Ascending aorta (tissue), 2 donors: ENCODE measurements at places on chromosomes 1 and 21. TPM values are rescaled to one million over a fixed set of nuclear protein-coding genes. Genes with fewer than 3 reads are reported as not detected.

DNA sequence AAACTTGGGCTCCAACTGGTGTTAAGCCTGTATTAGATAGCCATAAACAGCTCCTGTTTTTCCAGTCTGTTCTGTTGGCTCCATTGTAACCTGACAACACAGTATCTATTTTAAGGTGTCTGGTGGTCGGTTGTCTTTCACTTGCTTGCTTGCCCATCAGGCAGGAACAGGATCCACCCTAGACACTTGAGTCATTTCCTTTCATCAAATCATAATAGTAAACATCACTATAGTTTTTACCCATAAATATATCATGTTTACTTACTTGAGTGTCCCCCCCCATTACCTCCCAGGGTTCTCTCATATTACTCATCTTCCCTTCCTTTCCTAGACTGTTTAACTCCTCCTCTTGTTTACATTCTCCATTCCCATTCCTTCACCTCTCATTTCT is 2.9 kb downstream of the DDI2 start:
- H3K4me1 ChIP-seq: peaks cover 18% of the 10 kb centered on the region
- DNase-seq: no peak
- H3K27me3 ChIP-seq: no peaks in the 10 kb centered on the region

Gene GREM2
- total RNA-seq: not detected

Gene KPRP
- not detected for total RNA-seq

GRCh38 chr1:208142590-208143382 is 101.4 kb downstream of the PLXNA2 start:
- H3K27me3 ChIP-seq: no peaks in the 10 kb centered on the region
- H3K4me3 ChIP-seq: no peak overlapping the region
- no peaks in the 10 kb centered on the region for H3K36me3 ChIP-seq
- H3K4me1 ChIP-seq: peaks cover 13% of the 10 kb centered on the region
- peak overlapping the region; percentile 41 for H3K27ac ChIP-seq

Gene SPAG17
- total RNA-seq: not detected

DNA sequence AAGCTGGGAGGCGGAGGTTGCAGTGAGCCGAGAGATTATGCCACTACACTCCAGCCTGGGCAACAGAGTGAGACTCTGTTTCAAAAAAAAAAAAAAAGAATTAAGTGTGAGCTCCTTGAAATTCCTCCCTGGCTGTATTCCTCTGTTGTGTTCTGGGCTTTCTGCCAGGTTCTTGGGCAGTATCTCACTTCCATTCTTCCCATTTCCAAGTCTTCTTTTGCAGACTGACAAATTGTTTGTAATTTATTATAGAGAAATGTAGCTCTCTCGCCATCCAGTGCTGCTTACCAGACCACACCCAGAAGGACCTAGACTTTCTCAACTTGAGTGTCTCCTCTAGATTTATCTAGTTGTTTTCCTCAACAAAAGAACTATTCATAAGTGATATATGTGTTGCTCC is 105.0 kb upstream of the ADGRL2 start:
- no peak for DNase-seq
- H3K4me3 ChIP-seq: no peak overlapping the region
- no peaks in the 10 kb centered on the region for H3K27me3 ChIP-seq
- H3K27ac ChIP-seq: no peak overlapping the region
- no peaks in the 10 kb centered on the region for H3K4me1 ChIP-seq
